ENCODE measurements at places on chromosomes 11 and 22. TPM values are rescaled to one million over a fixed set of nuclear protein-coding genes. Genes with fewer than 3 reads are reported as not detected.

PRG3 gene
- not detected for total RNA-seq

DSCAML1 gene
- 0.29 TPM for total RNA-seq

GRCh38 chr11:11290354-11290753 lies 62.7 kb downstream of the CSNK2A3 start:
- no peak for DNase-seq

TST gene
- total RNA-seq: 36.8 TPM

- no peak for DNase-seq
Observed at GRCh38 chr11:62680825-62681240, 2.0 kb upstream of the UBXN1 start.

GRCh38 chr11:109978895-109979294 lies 114.3 kb upstream of the ZC3H12C start:
- no peak for DNase-seq

OR52N4 gene
- not detected for total RNA-seq

GRCh38 chr11:12212821-12213185 lies 102.4 kb downstream of the MICAL2 start:
- DNase-seq: no peak

GRCh38 chr11:11998091-11998781 lies 10.2 kb downstream of the DKK3 start:
- no peak for DNase-seq

GRCh38 chr11:72751116-72752087 lies 806 bp downstream of the ARAP1 start:
- DNase-seq: no peak

SYT13 gene
- 4.9 TPM for total RNA-seq

- DNase-seq: no peak
Observed at GRCh38 chr11:4886186-4886585, 4.5 kb downstream of the OR51T1 start.

DNA sequence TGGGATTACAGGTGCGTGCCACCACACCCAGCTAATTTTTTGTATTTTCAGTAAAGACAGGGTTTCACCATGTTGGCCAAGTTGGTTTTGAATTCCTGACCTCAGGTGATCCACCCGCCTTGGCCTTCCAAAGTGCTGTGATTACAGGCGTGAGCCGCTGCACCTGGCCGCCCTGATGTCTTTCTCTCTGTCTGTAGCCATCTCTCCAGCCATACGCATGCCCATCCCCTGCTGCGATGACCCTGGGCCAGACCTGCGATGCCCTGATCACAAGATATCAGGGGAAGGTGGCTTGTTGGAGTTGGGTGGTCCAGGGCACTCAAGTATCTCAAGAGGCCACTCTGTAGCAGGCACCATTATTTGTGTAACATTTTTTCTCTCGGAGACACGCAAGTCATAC lies 54.4 kb upstream of the RBFOX2 start:
- DNase-seq: no peak

GRCh38 chr11:14189874-14190273 lies 169.1 kb downstream of the RRAS2 start:
- peak; percentile 50 for DNase-seq

- no peak for DNase-seq
Observed at GRCh38 chr22:50702821-50703725, 30.4 kb downstream of the SHANK3 start.

GRCh38 chr11:8333376-8333775 lies 69.7 kb upstream of the LMO1 start:
- no peak for DNase-seq

- no peak for DNase-seq
Observed at GRCh38 chr11:64220271-64220670, 5.7 kb downstream of the TRPT1 start.

GRCh38 chr22:23774114-23774921 lies 1.7 kb downstream of the MMP11 start:
- no peak for DNase-seq

DNA sequence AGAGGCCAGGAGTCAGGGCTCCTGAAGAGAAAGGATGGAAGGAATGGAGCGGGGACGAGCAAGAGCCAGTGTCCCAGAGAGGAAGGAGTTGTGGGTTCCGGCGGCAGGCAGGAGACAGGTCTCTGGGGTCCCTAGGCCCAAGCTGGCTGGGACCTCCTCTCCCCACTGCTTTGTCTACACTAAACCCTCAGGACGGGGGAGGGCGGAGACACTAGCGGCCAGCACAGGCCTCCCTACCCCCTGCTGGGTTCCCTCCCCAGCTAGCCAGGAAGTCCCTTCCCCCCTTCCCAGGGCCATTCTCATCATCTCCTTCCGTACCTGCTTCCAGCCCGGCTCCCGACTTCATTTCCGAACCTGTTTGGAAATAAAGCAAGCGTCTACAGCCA lies 79.5 kb downstream of the ST3GAL4 start:
- DNase-seq: no peak

KCNE3 gene
- 10.0 TPM for total RNA-seq

DNA sequence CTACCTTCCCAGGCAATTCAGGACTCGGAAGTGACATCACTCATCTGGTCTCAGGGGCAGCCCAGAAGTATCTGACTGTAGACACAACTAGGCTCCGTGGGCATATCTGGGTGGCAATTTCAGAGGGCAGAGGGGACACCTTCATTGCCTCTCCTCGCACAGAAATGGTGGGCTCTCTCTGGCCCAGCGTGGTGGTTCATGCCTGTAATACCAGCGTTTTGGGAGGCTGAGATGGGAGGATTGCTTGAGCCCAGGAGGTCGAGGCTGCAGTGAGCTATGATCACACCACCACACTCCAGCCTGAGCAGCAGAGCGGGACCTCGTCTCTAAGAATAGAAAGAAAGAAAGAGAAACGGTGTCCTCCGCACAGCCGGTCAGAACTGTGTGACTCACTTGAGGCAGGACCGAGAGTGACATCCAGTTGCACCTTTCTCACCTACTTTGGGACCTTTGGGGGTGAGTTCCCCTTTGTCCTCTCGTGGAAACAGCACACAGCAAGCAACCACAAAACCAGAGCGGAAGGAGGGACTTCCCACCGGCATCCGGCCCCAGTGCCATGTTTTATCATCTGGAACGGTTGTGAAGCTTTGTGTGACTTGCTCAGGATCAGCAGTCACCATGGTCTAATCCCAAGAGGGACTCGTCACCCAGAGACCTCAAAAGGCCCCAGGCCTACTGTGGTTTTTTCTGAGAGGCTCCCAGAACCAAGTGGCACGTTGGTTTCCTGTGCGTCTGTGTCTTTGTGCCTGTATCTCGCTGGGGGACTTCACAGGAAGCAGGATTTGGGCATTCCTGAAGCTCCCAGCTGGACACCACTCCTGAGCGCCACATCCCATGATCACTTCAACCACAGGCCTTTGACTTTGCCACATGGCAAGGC lies 38.4 kb upstream of the EMID1 start:
- no peak for DNase-seq

DNA sequence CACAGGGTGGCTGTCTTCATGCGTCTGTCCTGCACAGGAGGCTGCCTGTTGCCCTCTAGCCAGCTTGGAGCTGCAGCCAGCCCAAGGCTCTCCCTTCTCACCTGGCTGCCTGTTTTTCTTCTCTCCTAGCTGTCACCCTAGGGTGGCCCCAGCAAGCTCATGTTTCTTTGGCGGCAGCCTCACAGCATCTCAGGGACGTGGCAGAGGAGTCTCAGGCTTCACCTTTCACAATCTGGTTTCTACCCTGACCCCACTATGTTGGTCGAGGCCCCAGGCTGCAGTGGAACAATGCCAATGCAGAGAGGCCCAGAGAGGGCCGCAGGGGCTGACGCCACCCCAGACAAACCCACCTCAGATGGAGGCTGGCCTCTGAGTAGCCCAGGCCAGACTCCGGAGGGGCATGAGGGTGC lies 2.5 kb upstream of the CLDN5 start:
- no peak for DNase-seq

PDGFB gene
- total RNA-seq: 2.0 TPM

DNA sequence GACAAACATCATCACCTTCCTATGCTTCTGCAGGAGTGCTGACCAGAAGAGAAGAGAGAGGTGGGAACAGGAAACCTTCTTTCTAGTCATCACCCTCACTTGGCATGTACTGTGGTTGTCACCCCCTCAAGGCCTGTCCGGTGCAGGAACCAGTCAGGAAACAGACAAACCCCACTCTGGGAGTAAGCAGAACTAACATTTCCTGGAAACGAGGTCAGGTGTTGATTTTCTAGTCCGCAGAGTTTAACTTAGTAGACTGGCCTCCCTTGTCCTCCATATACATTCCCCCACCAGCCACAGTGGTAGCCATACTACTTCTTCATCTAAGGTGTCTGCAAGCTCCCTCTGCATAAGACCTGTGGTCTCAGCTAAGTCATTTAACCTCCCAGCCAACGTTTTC lies 80.7 kb upstream of the NCAM1 start:
- DNase-seq: no peak

DNA sequence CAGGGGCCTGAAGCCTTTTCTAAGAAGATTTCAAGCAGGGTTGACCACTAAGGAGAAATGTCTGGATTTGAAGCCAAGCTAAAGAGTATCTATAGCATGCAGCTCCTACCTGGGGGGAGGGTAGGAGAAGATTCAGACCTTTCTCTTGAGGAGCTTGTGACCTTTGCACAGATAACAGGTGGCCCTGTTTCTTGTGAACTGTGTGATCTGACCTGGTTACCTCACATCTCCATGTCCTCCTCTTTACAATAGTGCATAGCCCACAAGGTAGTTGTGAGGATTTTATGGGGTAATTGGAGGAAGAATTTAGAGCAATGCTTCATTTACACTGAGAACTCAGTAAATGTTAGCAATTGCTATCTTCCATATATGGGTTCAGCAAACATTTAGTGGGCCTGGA lies 310.1 kb downstream of the TMEM135 start:
- no peak for DNase-seq

ANKK1 gene
- total RNA-seq: 1.0 TPM

DNA sequence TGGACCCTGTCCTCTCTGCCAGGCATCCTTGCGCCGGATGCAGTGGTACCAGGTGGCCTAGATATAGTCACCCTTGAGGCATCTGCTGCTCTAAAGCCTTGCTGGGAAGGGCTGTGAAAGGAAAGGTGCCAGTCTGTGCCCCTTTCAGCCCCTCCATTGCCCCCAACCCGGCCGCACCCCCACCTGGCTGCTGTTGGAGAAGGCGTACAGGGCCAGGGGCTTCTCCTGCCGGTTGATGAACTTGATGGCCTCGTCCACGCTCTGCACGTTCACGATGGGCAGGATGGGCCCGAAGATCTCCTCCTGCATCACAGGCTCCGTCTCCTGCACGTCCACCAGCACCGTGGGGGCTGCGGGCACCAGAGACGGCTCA lies 10.2 kb downstream of the ALDH3B2 start:
- no peak for DNase-seq

- no peak for DNase-seq
Observed at GRCh38 chr22:43128116-43128515, 15.1 kb downstream of the MCAT start.

DNA sequence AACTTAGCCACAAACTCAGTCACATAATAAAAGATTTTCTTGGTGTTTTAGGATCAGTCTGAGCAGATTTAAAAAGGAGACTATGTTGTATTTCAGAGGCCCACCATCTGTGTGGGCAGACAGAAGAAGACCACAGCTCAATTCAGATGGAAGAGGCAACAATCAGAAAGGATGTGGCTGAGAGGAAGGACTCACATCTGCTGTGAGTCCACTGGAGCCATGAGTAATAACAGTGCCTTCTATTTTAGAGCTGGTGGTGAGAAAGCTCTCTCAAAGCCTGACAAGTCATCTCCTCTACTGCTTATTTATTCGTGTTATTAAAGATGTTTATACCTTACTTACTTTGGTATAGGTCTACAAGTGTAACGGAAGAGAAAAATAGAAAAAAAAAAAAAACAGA lies 357.2 kb downstream of the OPCML start:
- DNase-seq: no peak

PIWIL4 gene
- total RNA-seq: 5.1 TPM

- DNase-seq: no peak
Observed at GRCh38 chr11:2995893-2996554, 3.9 kb upstream of the NAP1L4 start.

FXYD2 gene
- total RNA-seq: 4.6 TPM

DNA sequence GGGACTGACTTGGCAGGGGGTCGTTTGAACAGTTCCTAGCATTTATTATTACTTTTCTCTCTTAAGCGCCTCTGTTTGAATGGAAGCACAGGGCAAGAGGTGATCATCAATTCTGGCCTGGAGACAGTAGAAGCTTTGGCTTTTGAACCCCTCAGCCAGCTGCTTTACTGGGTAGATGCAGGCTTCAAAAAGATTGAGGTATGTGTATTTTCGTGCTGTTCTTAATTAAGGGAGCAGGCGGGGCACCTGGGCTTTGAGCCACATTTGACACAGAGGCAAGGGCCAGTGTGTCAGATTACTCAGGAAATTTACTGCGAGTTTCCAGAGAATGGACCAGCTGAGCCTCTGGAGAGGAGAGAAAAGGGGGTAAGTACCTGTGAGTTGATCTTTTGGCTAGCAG lies 102.4 kb upstream of the SORL1-AS1 start:
- no peak for DNase-seq

DNA sequence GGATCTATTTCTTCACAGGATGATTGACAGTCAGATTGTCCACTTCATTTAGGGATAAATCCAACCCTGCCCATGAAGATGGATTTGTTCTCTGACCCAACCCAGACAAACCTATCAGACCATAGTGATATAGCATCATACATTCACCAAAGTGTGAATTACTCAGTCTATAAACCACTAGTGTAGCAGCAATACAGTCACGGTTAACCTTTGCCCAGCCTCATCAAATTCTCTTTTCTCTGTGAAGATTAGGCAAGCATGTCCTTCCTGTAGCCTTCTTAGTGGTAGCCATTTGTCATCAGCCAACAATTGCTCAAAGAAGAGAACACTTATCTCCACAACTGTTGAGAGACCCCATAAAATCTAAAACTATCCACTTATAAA lies 14.4 kb upstream of the BIRC2 start:
- no peak for DNase-seq

GRCh38 chr11:44535191-44535980 lies 30.1 kb upstream of the CD82 start:
- DNase-seq: no peak

APOL5 gene
- total RNA-seq: not detected

B4GALNT4 gene
- 39.7 TPM for total RNA-seq

- DNase-seq: peak; percentile 94
Observed at GRCh38 chr22:41022470-41023298, 69.7 kb upstream of the EP300 start.

- DNase-seq: no peak
Observed at GRCh38 chr11:32774081-32774480, 20.4 kb downstream of the CCDC73 start.

DNA sequence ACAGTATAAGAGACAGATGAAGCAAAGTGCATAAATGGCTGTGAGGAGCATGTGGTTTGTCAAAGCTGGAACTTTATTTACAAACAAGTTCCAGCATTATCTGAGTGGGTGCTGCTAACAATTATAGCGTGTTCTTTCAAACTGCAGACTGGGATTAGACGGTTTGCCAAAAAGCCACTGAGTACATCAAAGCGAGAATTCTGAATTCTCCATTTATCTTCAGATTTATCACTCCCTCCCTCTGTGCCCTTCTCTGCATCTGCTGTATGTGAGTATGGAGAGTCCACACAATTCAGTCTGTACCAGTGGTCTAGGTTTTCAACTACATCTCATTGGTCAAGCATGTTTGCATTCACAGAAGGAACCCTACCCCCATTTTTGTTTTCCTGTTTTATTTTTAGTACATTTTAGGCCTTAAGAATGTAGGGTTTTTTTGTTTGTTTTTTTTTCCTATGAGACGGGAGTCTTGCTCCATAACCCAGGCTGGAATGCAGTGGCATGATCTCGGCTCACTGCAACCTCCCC lies 18.1 kb upstream of the INCENP start:
- DNase-seq: no peak

THAP7 gene
- total RNA-seq: 36.4 TPM

OSM gene
- 8.8 TPM for total RNA-seq

GRCh38 chr22:35437049-35437448 lies 37.1 kb downstream of the MCM5 start:
- no peak for DNase-seq

GRCh38 chr11:121538054-121538453 lies 85.3 kb upstream of the SORL1-AS1 start:
- DNase-seq: no peak

All from uterus (tissue), 4 donors.